ENCODE measurements at places on chromosomes 1 and 21. TPM values are rescaled to one million over a fixed set of nuclear protein-coding genes. Genes with fewer than 3 reads are reported as not detected.

GRCh38 chr21:44540741-44541288 lies 820 bp upstream of the KRTAP10-1 start:
- DNase-seq: no peak
- H3K27me3 ChIP-seq: no peaks in the 10 kb centered on the region
- H3K4me1 ChIP-seq: no peaks in the 10 kb centered on the region

DNA sequence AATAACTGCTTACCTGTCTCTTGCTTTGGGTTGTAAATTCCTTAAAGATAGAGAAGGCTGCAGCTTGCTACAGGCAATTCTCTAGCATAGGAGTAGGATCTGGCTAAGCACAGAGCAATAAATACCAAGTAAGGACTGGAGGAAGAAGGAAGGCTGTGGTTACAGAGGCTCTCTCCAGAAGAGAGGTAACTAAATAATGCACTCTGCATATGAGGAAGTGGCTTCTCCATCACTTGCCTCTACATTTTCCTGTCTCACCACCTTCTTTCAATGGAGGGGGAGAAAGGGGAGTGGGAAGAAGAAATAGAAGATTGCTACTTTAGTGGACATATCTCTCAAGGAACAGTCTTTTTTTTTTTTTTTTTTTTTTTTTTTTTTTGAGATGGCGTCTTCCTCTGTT lies 60.9 kb upstream of the LAX1 start:
- no peaks in the 10 kb centered on the region for H3K27me3 ChIP-seq
- H3K27ac ChIP-seq: no peak overlapping the region
- peaks cover 2% of the 10 kb centered on the region for H3K4me1 ChIP-seq
- H3K4me3 ChIP-seq: no peak overlapping the region
- peaks cover 6% of the 10 kb centered on the region for H3K36me3 ChIP-seq

DNA sequence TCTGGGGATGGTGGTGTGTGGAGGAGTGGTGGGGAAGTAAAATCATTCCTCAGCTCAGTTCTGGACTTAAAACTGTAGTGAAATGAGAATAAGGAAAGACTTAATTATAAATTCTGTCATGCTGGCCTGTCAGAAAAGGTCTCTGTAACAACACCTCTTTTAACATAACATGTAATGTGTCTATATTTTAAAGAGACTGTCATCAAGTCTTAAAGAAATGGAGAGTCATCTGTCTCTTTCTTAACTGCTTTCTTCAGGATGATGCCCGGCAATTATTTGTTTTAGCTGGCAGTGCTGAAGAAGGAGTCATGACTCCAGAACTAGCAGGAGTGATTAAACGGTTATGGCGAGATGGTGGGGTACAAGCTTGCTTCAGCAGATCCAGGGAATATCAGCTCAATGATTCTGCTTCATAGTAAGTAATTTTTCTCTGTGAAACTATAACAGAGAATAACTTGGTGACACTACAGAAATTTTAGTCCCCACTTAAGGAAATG lies 30.6 kb downstream of the GNAI3 start:
- H3K36me3 ChIP-seq: peaks cover 14% of the 10 kb centered on the region
- no peak for DNase-seq
- no peak overlapping the region for H3K4me3 ChIP-seq

DNA sequence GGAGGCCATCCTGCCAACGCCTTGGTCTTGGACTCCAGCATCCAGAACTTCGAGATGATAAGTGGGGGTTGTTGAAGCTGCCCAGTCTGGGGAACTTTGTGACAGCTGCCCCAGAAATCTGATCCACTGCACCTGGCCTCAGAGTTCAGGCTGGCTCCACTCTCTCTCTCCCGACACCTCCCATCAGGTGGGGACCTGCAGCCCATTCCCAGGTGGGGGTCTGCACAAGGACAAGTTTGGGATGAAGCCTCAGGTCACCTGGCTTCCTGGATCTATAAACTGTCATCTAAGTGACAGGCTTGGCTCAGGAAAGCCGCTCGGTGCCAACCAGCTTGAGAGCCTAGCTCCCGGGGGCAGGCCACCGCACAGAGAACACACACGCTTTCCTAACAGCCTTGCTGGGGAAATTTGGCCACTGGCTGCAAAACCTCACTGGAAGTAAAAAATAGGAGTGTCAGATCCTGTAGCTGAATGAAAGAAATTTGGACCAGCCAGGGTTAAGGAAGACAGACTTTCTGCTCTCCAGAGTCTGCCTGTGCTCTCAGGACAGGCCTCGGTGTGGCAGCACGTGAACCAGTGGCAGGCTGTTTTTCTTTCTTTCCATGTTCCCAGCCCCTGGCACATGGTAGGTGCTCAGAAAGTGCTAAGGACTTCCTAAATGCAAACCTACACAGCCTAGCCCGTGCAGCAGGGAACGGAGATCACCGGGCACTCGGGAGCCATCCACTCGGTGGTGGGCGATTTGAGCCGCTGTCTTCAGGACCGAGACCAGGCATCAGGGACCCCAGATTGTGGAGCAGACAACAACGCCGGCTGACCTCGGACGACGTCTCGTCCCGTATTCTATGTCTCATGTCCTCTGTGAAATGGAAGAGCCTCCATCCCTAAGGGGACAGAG lies 42.6 kb upstream of the LBR start:
- no peak overlapping the region for H3K27ac ChIP-seq
- peaks cover 35% of the 10 kb centered on the region for H3K4me1 ChIP-seq
- H3K4me3 ChIP-seq: no peak overlapping the region
- no peaks in the 10 kb centered on the region for H3K27me3 ChIP-seq

DNA sequence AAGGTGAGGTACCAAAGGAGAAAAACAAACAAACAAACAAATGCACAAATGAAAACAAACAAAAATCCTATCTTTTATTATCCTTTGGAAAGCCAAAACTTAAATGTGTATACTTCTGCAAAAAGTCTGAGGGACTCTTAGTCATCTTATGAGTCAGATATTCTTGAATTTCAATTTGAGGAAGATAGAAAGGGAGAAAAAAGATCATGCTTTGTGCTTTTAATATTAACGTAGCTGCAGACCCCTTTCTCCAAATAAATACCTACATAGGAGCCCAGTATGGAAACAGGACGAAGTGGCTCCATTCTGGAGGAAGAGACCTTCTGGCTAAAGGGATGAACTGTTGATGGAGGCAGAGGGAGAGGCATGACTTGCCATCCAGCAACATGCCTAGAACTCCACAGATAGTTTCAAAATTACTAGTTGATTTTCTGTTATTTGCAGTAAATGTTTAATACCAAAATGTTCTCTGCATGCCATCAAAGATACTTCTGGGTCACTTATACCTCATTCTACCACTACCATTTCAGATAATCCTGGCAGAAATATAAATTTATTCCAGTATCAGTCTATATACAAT lies 25.4 kb downstream of the NUP210L start:
- DNase-seq: no peak
- no peak overlapping the region for H3K27ac ChIP-seq
- no peak overlapping the region for H3K4me3 ChIP-seq
- H3K4me1 ChIP-seq: peaks cover 10% of the 10 kb centered on the region
- no peaks in the 10 kb centered on the region for H3K36me3 ChIP-seq
- no peaks in the 10 kb centered on the region for H3K27me3 ChIP-seq

CLDN17 gene
- total RNA-seq: not detected

KLF17 gene
- total RNA-seq: not detected

TRABD2B gene
- total RNA-seq: not detected

DNA sequence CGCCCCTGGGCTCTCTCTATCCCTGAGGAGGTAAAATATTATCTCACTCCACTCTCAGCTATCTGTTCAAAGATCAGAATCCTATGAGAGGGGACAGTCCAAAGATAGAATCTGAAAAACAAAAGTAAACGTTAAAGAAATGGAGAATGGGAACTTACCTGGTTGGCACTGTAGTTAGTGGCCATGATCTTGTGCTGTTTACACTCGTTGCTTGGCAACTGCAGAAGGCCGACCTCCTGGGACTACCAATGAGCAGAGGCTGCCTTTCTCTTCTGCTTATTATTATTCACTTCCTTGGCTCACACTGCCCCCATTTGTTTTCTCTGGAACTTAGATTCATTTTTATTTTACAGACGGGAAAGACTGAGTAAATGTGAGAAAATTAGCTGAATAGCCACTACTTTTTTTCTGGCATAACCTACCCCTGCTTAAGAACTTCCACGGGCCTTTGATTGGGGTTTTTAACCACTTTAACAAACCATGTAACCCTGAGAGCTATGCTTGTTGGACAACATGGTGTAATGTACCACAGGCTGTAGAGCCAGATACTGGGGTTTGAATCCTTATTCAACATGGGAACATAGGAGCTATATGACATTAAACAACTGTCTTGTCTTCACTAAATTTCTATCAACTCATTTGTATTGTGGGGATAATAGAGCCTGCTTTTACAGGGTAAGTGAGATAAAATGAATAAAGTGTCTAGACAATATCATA lies at the start of gene CFAP126:
CFAP126 (minus strand) TSS at position 193 of the 717 bp plus-strand sequence; CDS start at position 185, 8 bp downstream.
- H3K36me3 ChIP-seq: peaks cover 20% of the 10 kb centered on the region
- H3K27ac ChIP-seq: peak within 1 kb of the TSS; percentile 50
- peak; percentile 66 for DNase-seq
- no peaks in the 10 kb centered on the region for H3K27me3 ChIP-seq
- peaks cover 17% of the 10 kb centered on the region for H3K4me1 ChIP-seq

GRCh38 chr1:9413071-9413876 lies 120.6 kb downstream of the SPSB1 start:
- peaks cover 14% of the 10 kb centered on the region for H3K27me3 ChIP-seq
- peaks cover 45% of the 10 kb centered on the region for H3K4me1 ChIP-seq
- no peak overlapping the region for H3K4me3 ChIP-seq
- H3K36me3 ChIP-seq: peaks cover 4% of the 10 kb centered on the region

GRCh38 chr1:115545791-115546733 lies 95.7 kb upstream of the VANGL1 start:
- H3K4me3 ChIP-seq: no peak overlapping the region
- no peaks in the 10 kb centered on the region for H3K4me1 ChIP-seq
- no peaks in the 10 kb centered on the region for H3K36me3 ChIP-seq
- H3K27ac ChIP-seq: no peak overlapping the region
- no peak for DNase-seq
- peaks cover 3% of the 10 kb centered on the region for H3K27me3 ChIP-seq

GRCh38 chr1:227134686-227135314 lies 183.5 kb downstream of the CDC42BPA start:
- H3K27me3 ChIP-seq: peaks cover 5% of the 10 kb centered on the region
- H3K36me3 ChIP-seq: no peaks in the 10 kb centered on the region
- no peak overlapping the region for H3K4me3 ChIP-seq

TPTE gene
- not detected for total RNA-seq

DNA sequence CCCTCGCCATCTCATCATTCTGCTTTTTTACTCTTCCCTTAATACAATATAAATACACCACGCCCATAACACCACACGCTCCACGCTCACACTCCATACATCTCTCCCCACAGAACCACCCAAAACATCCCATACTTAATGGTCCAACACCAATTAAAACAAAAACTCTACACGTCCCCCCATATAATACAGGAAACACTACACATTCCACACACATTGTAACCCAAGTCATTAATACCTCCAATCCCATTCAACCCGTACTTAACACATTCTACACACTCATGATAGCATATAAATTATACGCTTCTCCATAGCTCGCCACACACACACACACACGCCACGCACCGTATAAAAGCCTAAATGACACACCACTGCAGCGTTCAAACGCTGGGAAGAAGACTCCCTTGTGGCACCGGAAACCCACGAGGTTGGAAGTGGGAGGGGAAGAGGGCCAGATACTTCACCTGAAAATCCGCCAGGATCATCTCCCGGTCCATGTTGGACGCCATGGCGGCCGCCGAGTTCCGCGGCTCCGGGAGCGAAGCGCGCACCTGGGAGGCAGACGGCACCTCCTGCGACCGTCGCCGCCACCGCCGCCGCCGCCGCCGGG lies 659 bp downstream of the FAF1 start:
- DNase-seq: peak; percentile 45
- H3K4me3 ChIP-seq: peak overlapping the region; percentile 88
- peaks cover 1% of the 10 kb centered on the region for H3K36me3 ChIP-seq
- peak overlapping the region; percentile 88 for H3K27ac ChIP-seq
- peaks cover 28% of the 10 kb centered on the region for H3K4me1 ChIP-seq

- no peak for DNase-seq
- H3K4me1 ChIP-seq: peaks cover 16% of the 10 kb centered on the region
- peaks cover 57% of the 10 kb centered on the region for H3K27me3 ChIP-seq
- no peak overlapping the region for H3K4me3 ChIP-seq
Observed at GRCh38 chr21:44713130-44713529, 1.8 kb upstream of the TSPEAR start.

GRCh38 chr1:76238094-76238628 lies 163.6 kb downstream of the ST6GALNAC3 start:
- no peak overlapping the region for H3K4me3 ChIP-seq
- H3K36me3 ChIP-seq: no peaks in the 10 kb centered on the region
- H3K4me1 ChIP-seq: no peaks in the 10 kb centered on the region
- H3K27me3 ChIP-seq: no peaks in the 10 kb centered on the region
- DNase-seq: no peak

MSTO1 gene
- 57.1 TPM for total RNA-seq

DNA sequence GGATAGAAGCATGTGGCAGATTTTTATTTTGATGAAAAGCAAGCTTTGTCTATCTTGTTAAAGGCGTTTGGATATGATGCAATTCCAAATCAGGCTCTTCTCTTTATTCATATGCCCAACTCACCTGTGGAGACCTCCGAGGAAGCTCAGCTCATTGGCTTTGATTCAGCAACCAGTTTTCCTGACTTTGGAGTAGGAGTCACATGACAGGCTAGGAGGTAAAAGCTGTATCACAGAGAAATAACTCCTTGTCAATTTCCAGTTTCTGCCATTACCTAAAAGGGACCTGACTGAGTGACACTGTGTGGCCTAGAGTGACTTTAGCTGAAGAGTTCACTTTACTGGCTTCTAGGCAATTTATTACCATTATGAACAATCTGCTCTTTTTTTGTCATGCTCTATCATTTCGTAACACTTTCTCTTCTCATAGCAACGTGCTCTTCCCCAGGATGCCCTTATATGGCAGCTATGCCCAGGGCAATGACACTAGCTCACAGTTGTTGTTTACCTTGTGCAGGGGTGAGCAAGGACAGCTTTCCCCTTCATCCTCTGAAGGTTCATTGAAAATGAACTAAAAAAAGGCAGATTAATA lies 107.2 kb downstream of the KCNK1 start:
- no peak for DNase-seq
- H3K4me1 ChIP-seq: no peaks in the 10 kb centered on the region

DNA sequence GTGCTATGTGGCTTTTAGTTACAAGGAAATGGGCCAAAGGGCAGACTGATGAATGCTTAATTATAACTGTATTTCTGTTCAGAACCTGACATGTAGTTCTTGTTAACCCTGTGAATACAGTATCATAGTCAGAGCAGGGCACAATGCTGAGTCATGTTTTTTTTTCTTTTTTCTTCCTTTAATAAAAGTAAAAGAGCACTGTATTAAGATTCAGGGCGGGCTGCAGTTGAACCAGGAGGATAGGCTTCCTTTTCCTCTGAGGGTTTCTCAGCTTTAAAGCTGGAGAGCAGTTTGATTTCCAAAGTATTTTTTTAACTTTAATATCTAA lies 8.7 kb downstream of the CLDN8 start:
- no peak for DNase-seq
- no peaks in the 10 kb centered on the region for H3K4me1 ChIP-seq
- no peaks in the 10 kb centered on the region for H3K27me3 ChIP-seq
- H3K36me3 ChIP-seq: no peaks in the 10 kb centered on the region
- no peak overlapping the region for H3K27ac ChIP-seq

GRCh38 chr1:151472856-151473731 lies 13.8 kb upstream of the POGZ start:
- H3K36me3 ChIP-seq: no peaks in the 10 kb centered on the region
- H3K4me1 ChIP-seq: peaks cover 19% of the 10 kb centered on the region
- peak overlapping the region; percentile 69 for H3K27ac ChIP-seq

- no peaks in the 10 kb centered on the region for H3K36me3 ChIP-seq
- no peak overlapping the region for H3K27ac ChIP-seq
- H3K4me1 ChIP-seq: peaks cover 7% of the 10 kb centered on the region
Observed at GRCh38 chr1:53678507-53678906, 60.5 kb downstream of the GLIS1 start.
